HFFc6 (cell line): ENCODE measurements at places on chromosomes 12 and 14. TPM values are rescaled to one million over a fixed set of nuclear protein-coding genes. Genes with fewer than 3 reads are reported as not detected.

SYCP3 gene
- total RNA-seq: not detected in 3 replicates

APOLD1 gene
- 5.8 to 8.0 TPM (median 6.9 TPM) in 3 replicates for total RNA-seq

DEPDC4 gene
- total RNA-seq: 0.43 to 1.5 TPM (median 1.1 TPM) in 3 replicates

CLEC1A gene
- total RNA-seq: 0.14 to 0.55 TPM (median 0.28 TPM) in 3 replicates

CLEC9A gene
- total RNA-seq: not detected in 3 replicates

KLRK1 gene
- not detected in 2 replicates for total RNA-seq

IKZF4 gene
- 4.5 to 5.8 TPM (median 4.5 TPM) in 3 replicates for total RNA-seq

CNTN1 gene
- total RNA-seq: not detected in 3 replicates

CLEC2A gene
- total RNA-seq: not detected in 2 replicates

FAM234B gene
- total RNA-seq: 3.1 to 4.6 TPM (median 4.6 TPM) in 3 replicates

GLI1 gene
- total RNA-seq: 2.4 to 4.7 TPM (median 2.8 TPM) in 3 replicates

C1R gene
- 10.3 to 36.3 TPM (median 12.3 TPM) in 3 replicates for total RNA-seq

DHRS2 gene
- 0.18 to 0.67 TPM (median 0.31 TPM) in 3 replicates for total RNA-seq

VCPKMT gene
- total RNA-seq: 3.7 to 6.2 TPM (median 5.1 TPM) in 3 replicates

CLEC6A gene
- not detected in 3 replicates for total RNA-seq

KRT4 gene
- 0.30 TPM in 1 of 3 replicates, not detected in the others for total RNA-seq

KIF26A gene
- total RNA-seq: 0.06 TPM in 1 of 3 replicates, not detected in the others

GLT8D2 gene
- total RNA-seq: 40.6 to 52.2 TPM (median 45.5 TPM) in 3 replicates

CELA1 gene
- total RNA-seq: not detected in 3 replicates

ACVRL1 gene
- total RNA-seq: 5.8 and 10.8 TPM in 2 replicates

MYF6 gene
- not detected in 2 replicates for total RNA-seq

DDX24 gene
- total RNA-seq: 182 and 188 TPM in 2 replicates

SIX6 gene
- total RNA-seq: not detected in 3 replicates

CLEC1B gene
- total RNA-seq: not detected in 3 replicates

HCAR2 gene
- total RNA-seq: not detected in 3 replicates

HOXC5 gene
- not detected in 2 replicates for total RNA-seq

MFAP5 gene
- 46.6 to 194 TPM (median 50.8 TPM) in 3 replicates for total RNA-seq

SRRM4 gene
- total RNA-seq: not detected in 2 replicates

GPR84 gene
- not detected in 3 replicates for total RNA-seq

SOX5 gene
- total RNA-seq: not detected in 3 replicates
